ENCODE measurements at places on chromosomes 11 and 22.

- peak; percentile 70 for DNase-seq
Observed at GRCh38 chr11:10646005-10646404, 47.5 kb downstream of the IRAG1 start.

- no peak for DNase-seq
Observed at GRCh38 chr11:1340111-1340510, 30.7 kb upstream of the TOLLIP start.

- DNase-seq: no peak
Observed at GRCh38 chr11:2437516-2437915, 6.8 kb downstream of the TRPM5 start.

DNA sequence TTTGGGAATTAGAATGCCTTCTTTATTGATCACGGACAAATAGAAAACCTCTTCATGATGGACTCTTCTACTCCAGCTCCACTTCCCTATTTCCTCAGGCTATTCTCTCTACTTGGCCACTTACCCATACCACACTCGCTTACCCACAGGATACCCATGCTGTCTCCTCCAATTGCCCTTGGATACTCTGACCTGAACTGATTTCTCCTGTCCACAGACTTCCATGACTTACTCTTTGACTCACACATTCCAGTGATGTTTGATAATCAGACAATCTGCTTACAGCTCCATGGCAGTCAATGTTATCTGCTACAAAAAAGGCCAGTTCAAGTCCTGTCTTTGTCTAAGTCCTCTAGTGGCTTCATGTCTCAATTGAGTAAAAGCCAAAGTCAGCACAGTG lies 292.0 kb upstream of the CTSC start:
- DNase-seq: no peak

GRCh38 chr11:44962464-44962863 lies 11.8 kb upstream of the TP53I11 start:
- DNase-seq: no peak

DNA sequence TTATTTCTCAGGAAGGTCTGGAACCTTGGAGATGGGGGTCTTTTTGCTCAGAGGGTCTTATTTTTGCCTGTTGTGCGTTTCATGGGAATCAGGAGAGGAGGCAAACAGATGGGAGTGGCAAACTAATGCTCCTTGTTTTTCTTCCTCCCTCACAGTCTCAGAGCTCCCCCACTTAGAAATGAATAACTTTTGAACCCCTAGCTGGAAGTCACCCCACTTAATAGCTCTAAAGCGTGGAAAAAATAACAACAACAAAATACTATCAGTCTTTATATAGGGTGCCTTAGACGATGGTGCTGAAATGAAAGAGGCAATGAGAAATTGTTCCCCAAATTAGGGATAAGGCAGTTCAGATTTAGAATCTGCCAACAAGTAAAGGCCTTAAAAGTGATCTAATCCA lies 76.8 kb upstream of the BDNF start:
- no peak for DNase-seq

DNA sequence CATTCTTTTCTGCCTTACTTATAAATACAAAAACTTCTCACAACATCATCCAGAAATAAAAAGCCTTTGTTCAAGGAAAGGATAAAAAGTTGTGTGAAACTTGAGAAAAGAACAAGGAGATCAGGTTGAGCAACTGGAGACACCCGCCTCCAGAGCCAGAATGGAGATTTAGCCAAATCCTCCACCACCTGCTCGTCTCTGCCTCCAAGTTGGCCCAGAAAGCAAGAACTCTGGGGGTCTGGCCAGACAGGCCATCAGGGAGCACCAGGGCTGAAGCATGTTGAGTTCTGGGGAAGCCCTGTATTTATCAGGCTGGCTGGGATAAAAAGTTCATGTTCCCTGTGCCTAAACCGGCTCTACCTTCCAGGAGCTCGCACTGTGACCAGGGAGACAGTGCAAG lies 14.9 kb downstream of the SMCO4 start:
- DNase-seq: no peak

DNA sequence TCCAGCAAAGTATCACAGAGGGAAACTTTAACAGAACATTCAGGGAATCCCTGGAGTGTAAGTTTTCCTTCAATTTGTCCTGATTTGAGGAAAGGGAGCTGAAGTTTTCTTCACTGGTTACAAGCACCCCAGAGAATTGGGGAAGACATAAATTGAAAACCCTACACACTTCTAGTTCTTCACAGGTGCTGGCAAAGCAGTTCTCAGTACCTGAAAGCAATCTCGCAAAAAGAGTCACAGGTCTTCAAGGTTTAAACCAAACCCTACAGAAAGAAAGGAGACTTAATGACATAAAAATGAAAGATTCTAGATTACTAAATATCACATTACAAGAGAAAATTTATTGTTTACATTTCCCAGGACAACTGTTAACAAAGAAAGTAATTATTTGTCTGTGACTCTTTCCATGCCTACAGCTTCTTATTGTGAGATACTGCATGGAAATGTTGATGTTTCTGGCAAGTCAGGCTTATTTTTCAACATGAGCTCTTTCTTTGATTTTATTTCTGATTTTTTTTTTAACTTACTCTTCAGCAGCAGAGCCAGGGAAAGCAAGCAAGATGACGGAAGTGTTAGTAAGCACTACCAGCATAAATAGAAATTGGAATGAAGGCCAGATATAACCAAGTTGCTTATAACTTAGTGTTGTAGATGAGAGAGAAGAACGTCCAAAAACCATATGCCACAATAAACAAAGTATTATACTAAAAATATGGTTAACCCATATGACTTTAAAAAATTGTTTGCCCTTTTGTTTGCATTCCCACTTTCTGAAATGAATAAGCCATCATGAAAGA lies 44.1 kb downstream of the FANCF start:
- DNase-seq: no peak
